SJCRH30 (cell line): ENCODE measurements at places on chromosomes 5 and 9.

DNA sequence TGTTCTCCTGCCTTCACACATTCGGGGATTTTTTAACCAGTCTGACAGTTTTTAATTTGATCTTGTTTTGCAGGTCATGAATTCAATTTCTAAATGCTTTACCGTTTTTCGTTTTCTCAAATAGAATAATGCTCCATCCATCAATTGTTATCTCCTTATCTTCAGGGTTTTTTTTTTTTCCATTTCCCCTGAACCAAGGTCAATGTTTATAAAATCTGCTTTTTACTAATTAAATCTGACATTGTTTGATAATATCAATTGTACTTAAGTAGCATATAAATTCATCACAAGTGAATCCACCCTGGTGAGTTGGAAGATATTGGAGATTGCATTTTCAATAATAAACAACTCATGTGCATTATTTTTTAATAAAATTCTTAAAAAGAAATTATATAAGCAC is 2004.6 kb upstream of the WWC1 start:
- DNase-seq: no peak

DNA sequence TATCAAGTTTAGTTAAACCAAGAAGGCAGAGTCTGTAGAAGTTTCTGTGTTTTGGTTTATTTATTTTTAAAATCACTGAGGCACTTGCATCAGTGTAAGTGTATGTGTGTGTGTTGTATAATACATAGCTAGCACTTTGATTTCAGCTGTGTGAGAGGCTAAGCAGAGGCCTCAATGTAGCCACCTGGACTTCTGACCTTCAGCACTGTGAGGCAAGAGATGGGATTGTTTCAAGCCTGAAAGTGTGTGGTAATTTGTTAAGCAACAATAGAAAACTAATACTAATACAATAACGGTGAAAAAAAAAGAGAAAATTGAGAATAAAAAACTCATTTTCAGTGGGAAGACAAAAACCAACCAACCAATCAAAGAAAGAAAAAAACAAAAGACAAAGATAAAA is 327.3 kb downstream of the CDH18 start:
- DNase-seq: no peak

DNA sequence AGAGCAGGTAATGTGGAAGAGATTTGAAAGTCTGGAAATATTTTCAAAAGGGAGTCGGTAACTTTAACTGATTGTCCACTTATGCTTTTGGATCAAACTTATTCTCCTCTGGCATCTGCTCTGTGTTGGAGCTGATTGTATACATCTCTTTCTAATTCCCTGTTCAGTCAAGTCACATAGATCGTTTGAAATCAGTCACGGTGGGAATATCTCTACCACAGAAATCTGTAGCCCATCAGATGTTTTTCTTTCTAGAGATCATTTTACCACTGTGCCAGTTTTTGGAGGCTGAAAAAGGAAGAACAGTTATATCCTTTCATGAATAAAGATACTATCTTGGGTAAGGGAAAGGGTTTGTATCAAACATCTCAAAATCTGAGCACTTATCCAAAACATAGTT is 1853.3 kb downstream of the EFNA5 start:
- DNase-seq: peak; percentile 53

- DNase-seq: no peak
These were observed 36.3 kb upstream of the EBF1 start for GRCh38 chr5:159135896-159136531.

DNA sequence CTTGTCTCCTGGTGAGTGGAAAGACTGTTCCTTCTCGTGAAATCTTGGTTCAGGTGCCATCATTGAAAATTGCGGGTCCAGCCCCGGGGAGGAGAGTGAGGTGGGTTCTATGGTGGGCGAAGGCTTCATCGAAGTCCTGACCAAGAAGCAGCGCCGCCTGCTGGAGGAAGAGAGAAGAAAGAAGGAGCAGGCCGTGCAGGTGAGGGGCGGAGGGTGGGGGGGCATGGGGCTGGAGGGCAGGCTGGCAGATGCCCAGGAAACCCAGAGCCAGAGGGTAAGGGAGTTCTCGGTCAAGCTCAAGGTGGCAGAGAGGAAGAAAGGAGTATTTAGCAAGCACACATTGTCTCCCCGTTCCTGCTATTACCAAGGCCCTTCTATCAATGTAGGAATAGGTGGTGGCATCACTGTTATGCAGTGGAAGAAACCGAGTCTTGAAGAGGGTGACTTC is 24.3 kb upstream of the POMT1 start:
- no peak for DNase-seq

DNA sequence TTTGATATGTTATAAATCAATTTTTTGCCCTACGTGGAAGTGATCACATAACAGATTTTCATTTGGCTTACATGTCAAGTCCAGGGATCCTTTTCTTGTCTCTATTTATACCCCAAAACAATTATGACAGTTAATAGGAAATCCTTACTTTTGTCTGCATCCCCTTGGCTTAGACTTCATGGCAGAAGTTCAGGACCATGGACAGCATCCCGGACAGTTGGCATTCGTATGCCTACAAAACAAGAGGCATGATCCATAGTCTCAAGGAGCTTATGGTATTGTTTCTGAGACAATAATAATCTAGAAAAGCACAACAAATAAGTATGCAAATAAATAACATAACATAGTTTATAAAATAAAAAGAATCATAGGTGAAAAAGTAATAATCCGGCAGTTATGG is 214.3 kb upstream of the GRIA1 start:
- peak; percentile 78 for DNase-seq

DNA sequence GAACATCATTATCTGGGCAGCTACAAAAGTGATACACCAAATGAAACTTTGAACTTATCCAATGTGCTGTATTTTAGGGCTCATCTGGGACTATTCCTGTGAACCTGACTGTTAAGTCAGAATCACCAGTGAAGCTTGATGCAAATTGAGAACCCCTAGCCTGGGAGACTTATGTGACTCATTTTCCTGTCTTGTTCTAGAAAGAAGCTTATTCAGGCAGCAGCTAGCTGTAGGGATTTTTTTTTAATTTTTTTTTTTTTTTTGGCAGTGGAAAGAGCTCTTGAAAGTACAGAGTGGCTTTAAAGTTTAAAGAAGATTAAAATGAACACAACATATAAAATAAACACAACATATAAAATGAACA is 81.1 kb upstream of the TNFAIP8 start:
- DNase-seq: peak; percentile 26

DNA sequence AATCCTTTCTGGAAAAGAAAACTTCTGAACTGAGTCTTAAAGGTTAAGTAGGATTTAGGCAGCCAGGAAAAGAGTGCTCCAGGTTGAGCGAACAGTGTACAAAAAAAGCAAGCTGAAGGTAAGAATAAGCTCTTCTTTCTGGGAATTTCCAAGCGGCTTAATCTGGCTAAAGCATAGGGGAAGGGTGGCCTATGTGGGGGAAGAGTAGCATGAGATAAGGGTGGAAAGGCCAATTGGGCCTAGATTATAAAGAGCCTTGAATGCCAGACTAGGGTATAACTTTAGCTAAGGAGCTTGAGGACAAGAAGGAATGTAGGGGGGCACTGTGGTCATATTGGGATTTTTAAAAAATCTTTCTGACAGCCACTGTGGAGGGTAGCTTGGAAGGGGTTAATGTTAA is 37.3 kb upstream of the NR5A1 start:
- DNase-seq: no peak

- no peak for DNase-seq
These were observed 43.7 kb downstream of the ZNF366 start for GRCh38 chr5:72463449-72464052.

DNA sequence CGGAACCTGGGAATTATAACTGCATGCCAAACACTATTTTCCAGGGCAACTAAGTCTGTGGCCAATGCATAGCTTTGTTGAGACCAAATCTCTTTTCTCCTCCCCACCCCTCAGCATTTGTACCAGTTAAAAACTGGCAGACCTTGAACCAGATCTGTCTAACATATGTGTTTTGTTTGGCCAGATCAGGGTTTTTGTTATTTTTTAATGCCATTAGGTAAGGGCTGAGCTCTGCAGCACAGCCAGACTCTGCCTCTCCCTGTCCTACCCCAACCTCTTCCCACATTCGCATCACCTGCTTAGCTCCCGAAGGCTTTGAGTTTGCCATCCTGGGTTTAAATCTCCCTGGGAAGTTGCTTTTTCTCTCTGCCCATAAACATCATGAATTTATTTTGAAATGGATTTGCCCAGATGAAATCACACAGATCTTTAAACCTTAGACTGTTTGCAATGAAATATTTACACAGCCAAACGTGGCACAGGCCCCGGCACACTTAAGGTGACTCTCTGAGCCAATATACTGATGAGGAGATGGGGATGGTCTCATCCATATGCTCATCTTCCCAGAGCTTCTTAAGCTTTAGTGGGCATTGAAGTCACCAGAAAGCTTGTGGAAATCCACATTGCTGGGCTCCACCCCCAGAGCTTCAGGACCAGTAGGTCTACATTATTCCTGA is 54.0 kb upstream of the ALDH1B1 start:
- DNase-seq: no peak

GRCh38 chr9:96596601-96597111 is 23.0 kb downstream of the CDC14B start:
- DNase-seq: no peak

DNA sequence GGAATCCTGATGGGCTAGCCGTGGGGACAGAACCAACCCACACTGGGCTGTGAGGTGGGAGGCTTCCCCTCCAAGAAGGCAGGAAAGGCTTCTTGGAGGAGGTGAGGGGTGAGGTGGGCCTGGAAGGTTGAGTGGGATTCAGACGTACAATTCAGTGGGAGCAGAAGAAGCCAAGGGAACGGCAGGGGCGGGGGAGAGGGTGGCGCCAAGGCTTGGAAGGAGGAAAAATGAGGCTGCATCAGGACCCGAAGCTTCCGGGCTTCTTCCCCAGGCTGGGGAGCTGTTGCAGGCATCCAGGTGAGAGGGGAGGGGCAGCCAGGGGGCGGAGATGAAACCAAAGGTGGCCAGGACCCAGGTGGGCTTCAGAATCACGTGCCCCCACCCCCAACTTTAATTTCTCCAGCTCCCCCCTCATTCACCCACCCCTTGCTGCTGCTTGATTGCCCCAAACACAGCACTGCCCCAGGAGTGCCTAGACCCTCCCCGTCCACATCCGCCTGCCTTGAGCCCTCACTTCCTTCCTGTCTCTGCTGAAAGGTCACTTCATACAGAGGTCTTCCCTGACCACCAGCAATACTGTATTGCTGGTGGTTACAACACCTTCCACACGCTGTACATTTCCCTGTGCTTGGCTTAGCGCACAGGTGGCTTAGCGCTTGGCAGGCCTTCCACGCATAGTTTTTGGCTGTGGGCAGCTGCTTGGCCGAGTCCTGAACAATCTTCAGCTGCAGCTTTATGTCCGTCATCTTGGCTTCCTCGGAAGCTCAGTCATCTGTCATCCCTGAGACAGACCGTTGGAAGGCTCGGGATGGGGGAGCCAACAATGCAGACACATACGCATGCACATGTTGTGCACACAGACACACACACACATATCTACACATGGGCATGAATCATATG is 193.5 kb downstream of the RGS3 start:
- peak; percentile 35 for DNase-seq

DNA sequence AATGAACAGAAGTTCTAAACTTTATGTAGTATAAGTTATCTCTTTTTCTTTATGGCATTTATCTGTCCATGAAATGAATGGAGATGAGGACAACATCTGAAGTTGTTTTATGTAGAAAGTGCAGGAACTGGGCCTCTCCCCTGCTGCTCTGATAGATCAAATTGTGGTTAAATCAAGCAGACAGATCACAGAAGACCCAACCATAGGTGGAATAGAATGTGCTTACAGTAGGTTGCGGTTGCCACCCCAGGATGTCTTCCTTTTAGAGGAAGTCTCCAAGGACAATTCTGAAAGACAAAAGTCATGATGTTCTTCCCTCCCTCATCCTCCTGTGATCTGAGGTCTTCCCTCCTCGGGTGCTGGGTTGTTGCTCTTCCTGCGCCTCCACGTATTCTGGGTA is 12.9 kb downstream of the RASGRF2 start:
- no peak for DNase-seq

GRCh38 chr9:75812141-75812540 is 78.3 kb upstream of the PCSK5 start:
- no peak for DNase-seq

DNA sequence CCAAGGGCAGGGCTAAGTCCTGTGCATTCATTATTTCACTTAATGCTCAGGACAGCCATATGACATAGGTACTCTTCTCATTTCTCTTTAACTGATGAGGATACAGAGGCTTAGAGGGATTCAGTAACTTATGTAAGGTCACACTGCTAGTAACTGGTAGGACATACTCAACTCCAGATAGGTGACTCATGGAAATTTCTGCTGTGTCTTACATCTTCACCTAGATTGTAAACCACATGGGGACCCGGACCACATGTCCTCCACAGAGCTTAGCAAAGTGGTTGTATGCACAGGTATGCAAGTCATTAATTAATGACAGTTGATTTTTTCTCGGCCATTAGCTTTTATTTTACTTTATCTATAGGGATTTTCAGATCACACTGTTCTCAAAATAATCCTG is 29.3 kb downstream of the SLC1A1 start:
- DNase-seq: no peak

DNA sequence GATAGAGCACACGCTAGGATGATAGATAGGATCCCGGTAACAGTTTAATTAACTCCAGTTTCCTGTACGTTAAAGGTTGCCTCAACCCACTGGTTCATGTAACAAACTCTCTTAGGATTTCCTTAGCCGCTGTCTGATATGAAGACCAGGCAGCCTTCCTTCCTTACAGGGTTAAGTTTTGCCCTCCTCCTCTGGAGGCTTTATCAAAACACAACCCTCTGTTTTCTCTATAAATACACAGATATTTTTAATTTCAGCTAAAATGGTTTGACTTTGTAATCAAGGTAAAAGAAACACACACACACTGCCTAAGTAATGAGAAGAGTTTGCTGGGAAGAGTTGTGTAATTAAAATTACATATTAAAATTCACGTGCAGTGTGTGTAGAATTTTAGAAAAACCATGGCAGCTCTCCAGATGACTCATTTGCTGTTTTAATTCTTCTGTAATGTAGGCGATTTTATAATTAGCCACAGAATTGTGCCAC is 369.8 kb downstream of the CSNK1G3 start:
- peak; percentile 34 for DNase-seq
